Esophagus muscularis mucosa (tissue), 4 donors: ENCODE measurements at places on chromosomes 13 and 19. TPM values are rescaled to one million over a fixed set of nuclear protein-coding genes. Genes with fewer than 3 reads are reported as not detected.
A peak's percentile ranks its signal among the peaks of the same experiment; 100 is the strongest.

The TNFSF13B gene
- 5.0 TPM for total RNA-seq

DNA sequence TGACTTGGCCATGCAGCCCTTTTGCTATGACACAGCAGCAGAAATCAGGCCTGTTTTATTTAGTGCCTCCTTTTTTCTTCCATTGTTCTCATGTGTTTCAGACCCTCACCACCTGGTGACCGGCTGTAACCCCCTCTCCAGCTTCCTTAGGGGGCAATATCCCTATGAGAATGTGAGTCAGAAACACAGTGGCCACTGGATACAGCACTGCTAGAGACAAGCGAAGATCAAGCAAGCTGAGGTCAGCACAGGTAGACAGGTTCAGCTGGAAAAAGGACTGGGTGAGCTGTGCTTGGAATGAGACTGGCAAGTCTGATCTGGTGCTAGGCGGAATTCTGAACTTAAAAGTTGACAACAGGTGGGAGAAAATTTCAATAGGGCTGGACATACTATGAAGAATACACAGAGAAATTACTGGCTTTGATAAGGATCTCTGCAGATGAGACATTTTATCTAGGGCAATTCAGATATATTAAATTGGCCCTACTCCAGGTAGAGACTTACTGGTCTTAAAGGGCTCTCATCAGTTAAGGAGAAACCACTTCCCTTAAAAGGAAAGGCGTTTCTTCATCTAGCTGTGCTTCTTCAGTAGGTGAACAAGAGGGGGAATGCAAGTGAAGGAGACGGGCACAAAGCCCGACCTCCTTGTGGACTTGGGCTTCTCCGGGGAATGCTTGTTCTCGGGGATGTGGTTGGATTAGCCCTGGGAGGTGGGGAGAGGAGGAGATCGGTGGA, 83.3 kb downstream of the ERCC5 start:
- no peak for DNase-seq

- no peak for DNase-seq
Observed at GRCh38 chr13:48436661-48437288, 23.9 kb upstream of the LPAR6 start.

The OLFM4 gene
- total RNA-seq: not detected

The GARRE1 gene
- total RNA-seq: 25.4 TPM

The NUDT15 gene
- 5.8 TPM for total RNA-seq

GRCh38 chr13:32905063-32905863, 111.0 kb upstream of the KL start:
- DNase-seq: no peak

The PDX1 gene
- not detected for total RNA-seq

DNA sequence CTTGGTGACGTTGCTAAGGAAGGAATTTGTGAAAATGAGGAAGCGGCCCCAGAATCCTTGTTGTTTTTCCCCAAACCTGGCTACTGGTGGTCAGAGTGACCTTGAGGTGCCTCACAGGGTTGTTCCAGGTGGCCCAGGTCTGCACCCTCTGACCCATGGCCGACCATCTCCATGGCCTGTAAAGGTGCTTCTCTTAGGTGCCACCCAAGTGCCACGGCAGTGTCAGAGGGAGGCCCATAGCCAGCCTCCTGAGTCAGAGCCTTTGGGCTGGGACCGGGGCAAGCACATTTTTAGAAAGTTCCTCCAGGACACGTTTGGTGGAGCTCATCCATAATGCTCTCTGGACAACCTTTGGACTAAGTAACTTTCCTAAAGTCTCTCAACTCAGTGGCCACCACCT, 83.9 kb upstream of the IRS2 start:
- DNase-seq: peak; percentile 17

GRCh38 chr13:88651531-88651930, 980.4 kb downstream of the SLITRK5 start:
- DNase-seq: no peak

DNA sequence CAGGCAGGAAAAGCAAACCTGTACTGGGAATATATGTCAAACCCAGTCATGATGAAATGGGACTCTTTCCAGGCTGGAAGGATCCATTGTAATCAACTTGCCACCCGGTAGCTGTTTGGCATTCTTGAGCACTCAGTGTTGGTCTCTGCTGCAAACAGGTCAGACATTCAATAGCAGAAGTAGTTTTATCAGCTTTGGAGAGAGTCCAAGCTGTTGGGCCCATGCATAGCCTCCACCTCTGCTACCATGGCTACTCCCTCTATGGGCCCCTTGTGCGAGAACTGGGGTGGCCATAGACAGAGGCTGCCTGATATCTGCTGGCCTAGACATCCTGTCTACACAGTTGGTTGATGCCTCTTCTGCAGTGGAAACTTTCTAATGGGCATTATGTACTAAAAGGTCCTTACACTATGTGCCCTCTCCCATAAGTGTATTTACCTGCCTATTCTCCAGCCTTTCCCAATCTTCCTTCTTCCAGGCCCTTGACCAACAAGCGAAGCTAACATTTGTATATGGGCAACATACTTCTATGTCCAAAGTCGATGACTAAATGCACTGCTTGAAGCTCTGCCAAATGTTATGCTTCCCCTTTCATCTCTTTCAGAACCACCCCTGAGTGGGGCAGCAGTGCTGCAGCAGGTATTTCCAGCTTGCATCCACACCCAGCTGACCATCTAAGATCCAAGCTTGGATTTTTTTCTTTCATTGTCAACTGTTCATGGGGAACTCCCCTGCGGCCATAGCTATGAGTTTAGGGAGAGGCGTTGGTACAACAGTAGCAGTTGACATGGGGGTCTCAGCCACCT, 5.3 kb upstream of the RNF6 start:
- DNase-seq: no peak

DNA sequence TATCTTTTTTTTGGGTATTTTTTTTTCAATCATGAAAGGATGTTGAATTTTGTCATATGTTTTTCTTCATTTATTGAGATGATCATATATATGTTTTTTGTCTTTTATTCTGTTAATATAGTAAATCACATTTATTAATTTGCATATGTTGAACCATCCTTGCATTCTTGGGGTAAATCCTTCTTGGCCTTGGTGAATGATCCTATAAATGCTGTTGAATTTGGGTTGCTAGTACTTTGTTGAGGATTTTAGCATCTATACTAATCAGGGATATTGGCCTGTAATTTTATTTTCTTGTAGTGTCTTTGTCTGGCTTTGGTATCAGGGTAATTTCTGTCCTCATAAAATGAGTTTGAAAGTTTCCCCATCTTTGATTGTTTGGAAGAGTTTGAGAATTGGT, 199.9 kb downstream of the B3GLCT start:
- DNase-seq: no peak

DNA sequence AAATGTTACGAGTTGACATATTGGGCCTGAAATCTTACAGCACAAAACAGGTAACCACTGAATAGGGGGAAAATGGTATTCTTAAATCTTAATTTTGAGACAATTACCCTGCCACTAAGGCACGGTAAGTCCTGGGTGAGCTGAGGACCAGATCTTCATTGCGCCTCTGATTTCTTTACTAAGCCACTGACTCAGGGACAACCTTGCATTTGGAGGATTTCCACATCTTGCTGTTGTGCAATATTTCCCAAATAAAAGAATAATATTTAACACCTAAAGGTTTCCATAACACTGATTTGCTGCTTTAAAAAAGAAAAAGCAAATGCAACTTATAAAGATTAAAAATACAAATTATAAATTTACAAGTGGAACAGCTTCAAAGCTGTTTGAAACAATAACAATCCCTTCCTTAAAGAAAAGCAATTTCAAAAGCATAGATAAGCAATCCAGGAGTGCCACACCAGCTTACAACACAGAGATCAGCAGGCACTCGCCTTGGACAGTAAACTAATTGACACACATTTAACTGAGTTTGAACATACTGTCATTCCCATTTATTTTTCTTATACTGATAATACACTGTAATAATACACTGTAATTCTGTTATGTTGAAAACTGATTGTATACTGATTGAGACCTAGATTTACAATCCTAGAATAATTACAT, 79.6 kb upstream of the DOCK9 start:
- no peak for DNase-seq

DNA sequence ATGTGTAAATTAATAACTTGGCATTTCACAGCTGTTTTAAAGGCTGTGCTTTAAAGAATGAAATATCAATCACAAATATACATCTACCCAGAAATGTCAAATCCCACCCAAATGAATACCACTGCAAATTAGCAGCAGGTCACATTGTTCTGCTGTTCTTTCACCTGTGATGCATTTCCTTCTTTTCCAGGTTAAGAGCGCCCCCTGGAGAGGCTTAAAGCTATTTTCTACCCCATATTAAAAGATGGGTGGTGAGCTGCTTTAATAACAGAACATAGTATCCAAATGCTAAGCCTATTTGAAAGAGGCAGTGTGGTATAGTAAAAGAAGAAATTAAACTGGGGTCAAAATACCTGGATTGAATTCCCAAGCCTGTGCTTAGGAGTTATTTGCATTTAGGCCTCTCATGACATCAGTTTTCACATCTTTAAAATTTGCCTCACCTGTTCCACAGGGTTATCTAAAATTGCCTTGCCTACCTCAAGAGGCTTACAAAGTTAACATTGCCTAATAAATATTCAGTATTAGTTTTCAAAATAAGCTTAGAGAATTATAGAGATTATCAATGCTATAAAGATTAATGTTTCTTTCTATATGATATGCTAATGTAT, 396.9 kb upstream of the SLITRK5 start:
- no peak for DNase-seq

DNA sequence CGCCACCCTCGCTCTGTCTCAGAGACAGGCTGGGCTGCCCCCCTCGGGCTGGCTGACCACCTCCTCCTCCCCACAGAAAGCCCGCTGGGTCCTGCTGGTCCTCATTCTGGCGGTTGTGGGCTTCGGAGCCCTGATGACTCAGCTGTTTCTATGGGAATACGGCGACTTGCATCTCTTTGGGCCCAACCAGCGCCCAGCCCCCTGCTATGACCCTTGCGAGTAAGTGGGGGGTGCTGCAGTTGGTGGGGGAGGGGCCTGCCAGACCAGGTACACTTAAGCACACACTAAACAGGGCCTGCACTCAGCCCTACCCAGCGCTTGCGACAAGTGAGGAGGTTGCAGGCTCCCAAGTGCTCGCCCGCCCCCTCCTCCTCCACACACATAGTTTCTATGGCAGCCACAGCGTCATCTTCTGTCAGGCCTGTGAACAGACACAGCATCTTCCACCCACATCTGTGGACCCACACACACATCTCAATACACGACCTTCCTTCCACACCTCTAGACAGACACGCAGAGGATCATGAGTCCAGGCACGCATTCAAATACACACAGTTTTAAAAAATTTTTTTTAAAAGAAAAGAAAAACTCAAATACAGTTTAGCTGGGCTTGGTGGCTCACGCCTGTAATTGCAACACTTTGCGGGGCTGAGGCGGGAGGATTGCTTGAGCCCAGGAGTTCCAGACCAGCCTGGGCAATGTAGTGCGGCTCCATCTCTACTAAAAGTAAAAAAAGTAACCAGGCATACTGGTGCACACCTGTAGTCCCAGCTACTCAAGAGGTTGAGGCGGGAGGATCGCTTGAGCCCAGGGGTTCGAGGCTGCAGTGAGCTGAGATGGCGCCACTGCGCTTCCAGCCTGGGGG, 18.4 kb downstream of the PLD3 start:
- DNase-seq: no peak

The SUGP2 gene
- total RNA-seq: 45.7 TPM

DNA sequence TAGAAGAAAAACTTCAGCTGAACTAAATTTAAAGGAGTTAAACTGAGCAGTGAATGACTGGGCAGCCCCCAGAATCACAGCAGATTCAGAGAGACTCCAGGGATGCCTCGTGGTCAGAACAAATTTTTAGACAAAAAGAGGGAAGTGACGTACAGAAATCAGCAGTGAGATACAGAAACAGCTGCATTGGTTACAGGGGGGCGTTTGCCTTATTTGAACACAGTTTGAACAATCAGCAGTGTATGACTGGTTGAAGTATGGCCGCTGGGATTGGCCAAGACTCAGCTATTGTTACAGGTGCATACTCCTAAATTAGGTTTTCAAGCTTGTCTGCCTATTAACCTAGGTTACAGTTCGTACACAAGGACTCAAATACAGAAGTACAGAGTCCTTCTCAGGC, 2.2 kb upstream of the SPRYD7 start:
- DNase-seq: no peak

DNA sequence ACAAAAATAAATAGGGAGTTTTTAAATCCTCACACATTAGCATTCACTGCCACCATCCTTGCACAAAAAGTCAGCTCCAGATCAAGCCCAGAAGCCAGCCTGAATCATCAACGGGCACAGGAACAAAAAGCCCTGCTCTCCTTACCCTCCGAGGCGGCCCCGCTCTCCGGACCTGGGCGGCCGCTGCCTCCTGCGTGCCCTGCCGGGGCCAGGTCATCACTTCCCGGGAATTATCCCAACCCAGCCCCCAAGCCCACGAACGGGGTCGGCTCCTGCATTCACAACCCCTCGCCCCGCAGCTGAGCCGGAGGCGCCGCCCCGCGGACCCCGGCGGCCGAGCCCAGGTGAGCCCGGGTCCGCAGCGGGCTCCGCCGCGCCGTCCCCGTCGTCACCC, 754 bp downstream of the DNAJB1 start:
- no peak for DNase-seq

DNA sequence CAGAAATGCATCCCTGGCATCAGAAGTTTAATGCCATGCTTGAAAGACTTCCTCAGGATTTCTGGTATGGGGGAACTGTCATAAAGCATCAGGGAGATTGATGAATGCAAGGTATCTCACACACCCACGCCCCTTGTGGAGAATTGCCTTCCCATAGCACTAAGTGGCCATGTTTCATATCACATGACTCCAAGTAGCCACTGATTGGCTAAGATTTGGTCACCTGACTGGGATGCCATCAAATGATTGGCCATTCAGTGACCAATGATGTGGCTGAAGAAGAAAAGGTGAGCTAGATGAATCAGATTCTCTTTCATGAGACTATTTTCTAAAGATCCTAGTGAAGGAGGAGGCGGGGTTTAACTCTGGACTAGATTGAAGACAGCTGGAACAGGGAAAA, 7.3 kb downstream of the KLK8 start:
- no peak for DNase-seq

The KIR2DL4 gene
- total RNA-seq: not detected

The MED4 gene
- total RNA-seq: 42.1 TPM

DNA sequence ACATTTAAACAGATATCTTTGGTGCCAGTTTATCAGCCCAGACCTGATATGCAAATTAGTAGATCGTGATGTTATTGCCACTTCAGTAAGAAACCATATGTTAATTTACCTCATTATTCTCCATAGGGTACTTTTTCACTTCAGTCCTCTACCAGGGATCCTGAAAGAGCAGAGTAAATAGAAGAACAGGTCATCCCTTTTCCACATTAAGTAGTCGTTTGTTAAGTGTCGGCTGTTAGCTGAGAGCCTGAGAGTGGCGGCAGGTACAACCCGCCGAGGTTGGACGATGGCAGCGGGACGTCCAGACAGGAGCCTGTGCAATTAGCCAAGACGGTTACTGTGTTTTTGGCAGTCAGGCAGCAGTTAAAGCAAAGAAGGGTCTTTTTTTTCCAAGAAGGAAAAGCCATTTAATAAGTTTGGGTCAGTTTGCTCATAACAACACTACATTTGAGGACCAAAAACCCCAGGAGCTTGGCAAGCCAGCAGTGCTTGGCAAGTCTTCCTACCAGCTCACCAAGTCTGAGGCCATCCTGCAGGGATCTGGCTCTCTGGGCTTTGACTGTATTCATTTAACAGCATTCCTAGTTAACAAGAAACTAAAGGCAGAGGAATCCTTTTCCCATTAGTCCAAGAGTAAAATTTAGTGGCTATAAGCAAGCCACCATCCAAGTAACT, 231.8 kb downstream of the SHISA2 start:
- no peak for DNase-seq

The EHD2 gene
- total RNA-seq: 262 TPM
